Astrocyte (in vitro differentiated cells and primary cell): ENCODE measurements at places on chromosomes 5 and 9.

DNA sequence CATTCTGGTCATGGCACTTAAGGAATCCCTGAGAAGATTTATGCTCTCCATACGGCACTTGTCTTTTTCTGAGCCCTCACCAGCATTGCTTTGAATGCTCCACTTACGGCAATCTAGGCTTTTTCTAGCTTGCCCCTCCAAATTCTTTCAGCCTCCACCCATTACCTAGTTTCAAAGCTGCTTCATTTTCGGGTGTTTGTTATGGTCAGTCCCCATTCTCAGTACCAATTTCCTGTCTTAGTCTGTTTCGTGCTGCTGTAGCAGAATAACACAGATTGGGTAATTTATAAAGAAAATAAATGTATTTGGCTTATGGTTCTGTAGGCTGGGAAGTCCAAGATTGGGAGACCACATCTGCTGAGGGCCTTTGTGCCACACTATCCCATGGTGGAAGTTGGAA is 42.0 kb downstream of the ARHGEF28 start:
- H3K27ac ChIP-seq, result no peak overlapping the region
- no peaks in the 10 kb centered on the region for H3K27me3 ChIP-seq
- H3K4me3 ChIP-seq, result no peak overlapping the region

DNA sequence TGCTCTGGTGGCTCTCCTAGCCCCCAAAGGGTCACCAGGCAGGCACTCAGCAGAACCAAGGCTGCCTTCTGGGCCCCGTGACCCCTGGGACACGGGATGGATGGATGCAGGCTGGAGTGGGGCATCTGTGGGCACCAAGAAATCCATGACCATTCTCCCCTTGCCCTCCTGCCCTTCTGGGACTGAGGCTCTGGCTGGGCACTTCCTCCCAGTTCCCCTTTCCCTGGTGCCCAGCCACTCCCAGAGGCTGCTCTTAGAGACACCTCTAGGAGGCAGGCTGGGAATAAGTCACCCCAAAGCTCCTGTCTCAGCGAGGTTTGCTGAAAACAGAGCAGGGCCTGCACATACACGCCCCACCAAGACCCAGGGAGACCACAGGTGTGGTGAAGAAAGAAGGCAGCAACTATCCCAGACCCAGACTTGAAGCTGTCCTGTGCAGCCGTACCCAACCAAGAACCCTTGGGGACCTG is 943 bp downstream of the STING1 start:
- peak overlapping the region; percentile 67 for H3K4me3 ChIP-seq
- peak overlapping the region; percentile 94 for H3K27ac ChIP-seq
- H3K27me3 ChIP-seq, result no peaks in the 10 kb centered on the region
- DNase-seq, result no peak
- no peaks in the 10 kb centered on the region for H3K36me3 ChIP-seq

DNA sequence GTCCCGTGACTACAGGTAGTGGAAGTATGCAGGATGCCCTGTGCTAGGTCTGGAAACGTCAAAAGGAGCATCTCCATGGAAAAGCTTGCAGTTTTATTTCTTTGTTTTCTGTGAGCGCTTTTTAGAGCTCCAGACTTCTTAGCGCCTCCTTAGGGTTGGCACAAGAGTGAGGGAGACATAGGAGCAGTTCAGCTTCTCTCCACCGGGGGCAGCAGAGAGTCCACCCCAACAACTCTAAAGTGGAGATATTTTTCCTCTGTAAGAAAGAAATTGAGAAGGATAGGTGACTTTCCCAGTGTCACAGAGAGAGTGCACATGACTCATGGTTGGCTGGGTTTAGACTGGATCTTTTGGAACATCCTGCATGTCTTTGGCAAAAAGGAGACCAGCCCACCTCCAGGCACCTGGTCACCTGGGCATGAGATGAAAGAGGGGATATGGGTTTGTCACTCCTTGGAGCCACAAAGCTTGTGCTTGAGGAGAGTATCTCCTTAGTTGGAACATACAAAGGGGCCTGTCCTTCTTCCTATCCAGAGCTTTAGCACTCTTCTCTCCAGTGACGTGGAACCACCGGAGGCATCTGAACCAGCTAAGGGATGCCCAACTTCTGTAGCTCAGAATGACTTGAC is 637.7 kb downstream of the SEMA5A start:
- H3K4me1 ChIP-seq, result peaks cover 20% of the 10 kb centered on the region
- H3K27me3 ChIP-seq, result no peaks in the 10 kb centered on the region
- no peaks in the 10 kb centered on the region for H3K36me3 ChIP-seq
- no peak overlapping the region for H3K4me3 ChIP-seq
- H3K27ac ChIP-seq, result peak overlapping the region; percentile 94

DNA sequence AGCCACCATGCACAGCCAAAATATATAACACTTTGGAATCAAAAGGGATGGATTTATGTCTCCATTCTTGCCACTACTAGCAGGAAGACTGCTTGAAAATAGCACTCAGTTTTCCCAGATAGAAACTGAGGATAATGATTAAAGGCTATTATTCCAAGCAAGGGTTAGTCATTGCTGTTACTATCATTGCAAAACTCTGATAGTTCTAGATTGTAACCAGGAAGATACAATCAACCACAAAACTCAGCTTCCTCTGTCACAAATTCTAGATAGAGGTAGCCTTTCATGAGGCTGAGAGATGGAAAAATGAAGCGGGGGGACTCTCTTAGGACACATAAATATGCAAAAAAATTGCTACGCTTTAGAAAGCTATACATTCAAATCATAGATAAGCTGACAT is 3.1 kb downstream of the ANXA1 start:
- peak overlapping the region; percentile 95 for H3K4me3 ChIP-seq
- no peak for DNase-seq
- H3K36me3 ChIP-seq, result peaks cover 35% of the 10 kb centered on the region
- H3K4me1 ChIP-seq, result peaks cover 34% of the 10 kb centered on the region

- H3K27ac ChIP-seq, result no peak overlapping the region
- no peak overlapping the region for H3K4me3 ChIP-seq
- no peaks in the 10 kb centered on the region for H3K36me3 ChIP-seq
- H3K4me1 ChIP-seq, result no peaks in the 10 kb centered on the region
Measured at GRCh38 chr9:21047281-21047691, 15.8 kb upstream of the HACD4 start.

DNA sequence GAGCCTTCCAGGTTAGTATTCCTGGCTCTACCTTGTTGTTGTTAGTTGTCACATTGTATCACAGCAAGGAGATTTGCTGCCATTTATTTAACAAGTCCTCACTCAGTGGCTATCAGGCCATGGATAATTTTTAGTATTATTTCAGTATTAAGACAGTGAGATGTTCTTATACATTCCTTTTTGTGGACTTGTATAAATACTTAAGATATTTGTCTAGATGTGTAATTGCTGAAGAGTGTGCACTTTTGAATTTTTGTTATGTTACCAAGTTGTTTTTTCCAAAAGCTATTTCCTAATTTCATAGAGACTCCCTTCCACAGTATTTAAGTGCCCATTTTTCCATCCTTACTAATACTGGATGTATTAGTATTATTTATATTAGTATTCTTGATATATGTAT is 22.0 kb downstream of the SLC36A1 start:
- H3K36me3 ChIP-seq, result peaks cover 15% of the 10 kb centered on the region
- DNase-seq, result no peak
- H3K27me3 ChIP-seq, result no peaks in the 10 kb centered on the region
- no peak overlapping the region for H3K4me3 ChIP-seq
- no peaks in the 10 kb centered on the region for H3K4me1 ChIP-seq

- H3K4me3 ChIP-seq, result no peak overlapping the region
- no peaks in the 10 kb centered on the region for H3K4me1 ChIP-seq
Measured at GRCh38 chr5:5957737-5958136, 420.6 kb downstream of the MED10 start.

GRCh38 chr5:2017540-2018389 is 135.0 kb upstream of the IRX4 start:
- no peak for DNase-seq
- no peaks in the 10 kb centered on the region for H3K4me1 ChIP-seq
- H3K27me3 ChIP-seq, result no peaks in the 10 kb centered on the region
- no peak overlapping the region for H3K4me3 ChIP-seq
- no peak overlapping the region for H3K27ac ChIP-seq

GRCh38 chr5:176415952-176416924 is at the start of gene CLTB:
Gene CLTB, minus strand, starts transcription at chr5:176416539. Its CDS starts 176 bp downstream, at chr5:176416363.
- peaks cover 2% of the 10 kb centered on the region for H3K27me3 ChIP-seq
- peak; percentile 56 for DNase-seq
- H3K4me1 ChIP-seq, result peaks cover 11% of the 10 kb centered on the region
- peak within 1 kb of the TSS; percentile 72 for H3K27ac ChIP-seq
- no peaks in the 10 kb centered on the region for H3K36me3 ChIP-seq
- peak within 1 kb of the TSS; percentile 75 for H3K4me3 ChIP-seq

- peak; percentile 81 for DNase-seq
- H3K27me3 ChIP-seq, result no peaks in the 10 kb centered on the region
- H3K36me3 ChIP-seq, result no peaks in the 10 kb centered on the region
Measured at GRCh38 chr5:13251623-13252376, 692.7 kb downstream of the DNAH5 start.

DNA sequence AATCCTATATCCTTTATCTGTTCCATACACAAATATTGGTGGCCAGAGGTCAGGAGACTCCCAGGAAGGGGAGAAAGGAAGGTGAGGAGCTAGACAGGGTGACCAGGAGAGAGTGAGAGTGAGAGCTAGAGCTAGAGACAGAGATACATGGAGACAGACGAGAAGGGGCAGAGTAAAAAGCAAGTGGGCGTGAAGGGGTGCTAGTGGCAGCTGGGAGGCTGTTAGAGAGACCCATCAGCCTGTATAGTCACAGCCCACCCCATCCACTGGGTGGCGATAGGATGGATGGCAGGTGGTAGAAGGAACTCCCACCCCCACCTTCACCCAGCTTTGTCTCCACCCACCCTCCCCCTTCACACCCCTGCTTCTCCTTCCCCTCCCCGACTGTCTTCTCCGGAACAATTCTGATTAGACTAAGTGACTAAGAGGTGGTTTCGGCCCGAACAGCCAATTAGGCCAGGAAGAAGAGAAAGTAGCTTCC is 32.8 kb downstream of the PCDH1 start:
- peaks cover 34% of the 10 kb centered on the region for H3K4me1 ChIP-seq
- DNase-seq, result no peak
- no peak overlapping the region for H3K4me3 ChIP-seq
- H3K27me3 ChIP-seq, result no peaks in the 10 kb centered on the region

GRCh38 chr5:16934123-16934522 is 2.0 kb downstream of the MYO10 start:
- H3K27me3 ChIP-seq, result peaks cover 9% of the 10 kb centered on the region
- H3K4me3 ChIP-seq, result peak overlapping the region; percentile 96
- DNase-seq, result no peak
- H3K27ac ChIP-seq, result peak overlapping the region; percentile 91
- no peaks in the 10 kb centered on the region for H3K36me3 ChIP-seq

GRCh38 chr5:132981288-132981687 is 17.9 kb upstream of the AFF4 start:
- no peaks in the 10 kb centered on the region for H3K4me1 ChIP-seq
- no peak overlapping the region for H3K27ac ChIP-seq
- no peak overlapping the region for H3K4me3 ChIP-seq
- H3K27me3 ChIP-seq, result no peaks in the 10 kb centered on the region

GRCh38 chr5:176728831-176729251 is 81.5 kb upstream of the UNC5A start:
- H3K27me3 ChIP-seq, result peaks cover 30% of the 10 kb centered on the region
- no peak for DNase-seq
- H3K4me1 ChIP-seq, result no peaks in the 10 kb centered on the region
- no peaks in the 10 kb centered on the region for H3K36me3 ChIP-seq
- H3K4me3 ChIP-seq, result no peak overlapping the region

DNA sequence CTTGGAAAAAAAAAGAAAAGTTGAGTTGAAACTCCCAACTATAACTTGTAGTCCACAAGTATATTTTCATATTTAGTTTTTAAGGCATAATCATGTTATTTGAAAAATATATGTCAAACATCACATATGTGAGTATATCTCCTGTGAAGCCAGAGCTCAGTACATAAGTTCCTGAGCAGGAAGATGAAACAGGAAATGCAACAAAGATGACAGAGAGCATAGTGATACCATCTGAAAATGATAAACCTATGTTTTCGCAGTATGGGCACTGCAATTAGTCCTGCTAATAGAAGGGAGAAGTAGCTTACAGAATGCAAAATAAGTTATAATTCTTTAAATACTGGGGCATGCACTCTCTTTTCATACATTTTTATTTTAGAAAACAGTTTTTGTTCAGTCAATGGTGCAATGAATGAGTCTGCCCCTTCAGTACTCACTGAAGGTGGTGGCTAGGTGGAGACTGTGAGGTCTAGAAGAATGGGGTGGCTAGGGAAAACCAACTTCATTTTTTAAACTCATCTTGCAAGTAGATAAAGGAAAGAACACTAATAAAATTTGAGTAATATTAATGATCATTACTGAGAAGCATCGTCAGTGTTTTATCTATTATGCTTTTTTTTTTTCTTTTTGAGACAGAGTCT is 54.1 kb upstream of the FYB1 start:
- H3K27ac ChIP-seq, result no peak overlapping the region
- no peaks in the 10 kb centered on the region for H3K27me3 ChIP-seq

- peaks cover 2% of the 10 kb centered on the region for H3K36me3 ChIP-seq
- no peaks in the 10 kb centered on the region for H3K27me3 ChIP-seq
- peaks cover 52% of the 10 kb centered on the region for H3K4me1 ChIP-seq
- DNase-seq, result peak; percentile 94
Measured at GRCh38 chr5:109743770-109744212, 54.1 kb downstream of the MAN2A1 start.

DNA sequence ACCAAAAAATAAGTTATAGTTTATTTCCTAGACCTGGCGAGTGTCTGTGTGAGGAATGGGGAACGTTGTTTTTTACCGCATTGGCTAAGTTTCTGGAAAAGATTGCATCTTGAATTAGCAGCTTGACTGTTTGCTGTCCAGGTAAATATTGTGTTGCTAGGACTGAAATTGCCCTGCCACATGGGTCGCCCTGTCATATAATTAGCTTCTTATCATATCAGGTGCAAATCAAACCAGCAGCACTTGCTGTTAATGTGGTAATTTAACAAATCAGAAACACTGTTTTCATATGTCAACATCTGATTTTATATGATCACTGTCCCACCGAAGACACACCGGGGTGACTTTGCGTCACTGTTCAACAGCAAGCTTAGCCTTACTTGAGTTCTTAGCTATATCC is 63.7 kb upstream of the ZNF622 start:
- no peak overlapping the region for H3K4me3 ChIP-seq
- no peak overlapping the region for H3K27ac ChIP-seq
- H3K4me1 ChIP-seq, result no peaks in the 10 kb centered on the region
- no peaks in the 10 kb centered on the region for H3K27me3 ChIP-seq
- DNase-seq, result no peak

- DNase-seq, result no peak
- no peak overlapping the region for H3K4me3 ChIP-seq
- peaks cover 17% of the 10 kb centered on the region for H3K36me3 ChIP-seq
Measured at GRCh38 chr5:177349762-177350161, 1.7 kb downstream of the LMAN2 start.

DNA sequence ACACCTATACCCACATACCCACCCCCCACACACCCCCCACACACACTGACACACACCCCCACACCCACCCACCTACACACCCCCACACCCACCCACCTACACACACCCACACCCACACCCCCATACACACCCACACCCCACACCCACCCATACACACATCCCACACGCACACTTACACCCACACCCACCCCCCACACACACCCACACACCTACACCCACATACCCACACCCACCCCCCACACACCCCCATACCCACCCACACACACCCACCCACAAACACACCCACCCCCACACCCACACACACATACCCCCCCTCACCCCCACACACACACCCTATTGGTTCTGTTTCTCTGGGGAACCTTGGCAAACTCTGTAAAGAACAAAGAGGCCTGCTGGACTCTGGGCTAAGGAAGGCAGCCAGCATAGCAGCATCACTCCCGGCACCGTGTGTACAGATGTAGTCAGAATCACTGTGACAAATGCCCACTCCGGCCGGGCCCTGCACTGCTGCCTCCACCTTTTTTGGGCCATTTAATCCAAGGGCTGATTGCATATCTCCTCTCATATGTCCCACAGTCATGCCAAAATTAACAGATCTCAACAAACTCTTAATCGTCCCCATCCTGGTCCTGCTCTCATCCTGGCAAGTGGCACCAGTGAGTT is 42.3 kb downstream of the COL23A1 start:
- DNase-seq, result no peak
- H3K4me1 ChIP-seq, result no peaks in the 10 kb centered on the region
- H3K4me3 ChIP-seq, result no peak overlapping the region
- H3K27ac ChIP-seq, result no peak overlapping the region
